NCI-H510A (cell line): ENCODE measurements at places on chromosomes 6 and 20.

- DNase-seq, result no peak
Observed at GRCh38 chr6:99344289-99344688, 5.2 kb downstream of the FAXC start.

- no peak for DNase-seq
Observed at GRCh38 chr6:150212778-150213177, 69.9 kb downstream of the PPP1R14C start.

- DNase-seq, result no peak
Observed at GRCh38 chr6:27897580-27898206, 14.5 kb downstream of the OR2B2 start.

DNA sequence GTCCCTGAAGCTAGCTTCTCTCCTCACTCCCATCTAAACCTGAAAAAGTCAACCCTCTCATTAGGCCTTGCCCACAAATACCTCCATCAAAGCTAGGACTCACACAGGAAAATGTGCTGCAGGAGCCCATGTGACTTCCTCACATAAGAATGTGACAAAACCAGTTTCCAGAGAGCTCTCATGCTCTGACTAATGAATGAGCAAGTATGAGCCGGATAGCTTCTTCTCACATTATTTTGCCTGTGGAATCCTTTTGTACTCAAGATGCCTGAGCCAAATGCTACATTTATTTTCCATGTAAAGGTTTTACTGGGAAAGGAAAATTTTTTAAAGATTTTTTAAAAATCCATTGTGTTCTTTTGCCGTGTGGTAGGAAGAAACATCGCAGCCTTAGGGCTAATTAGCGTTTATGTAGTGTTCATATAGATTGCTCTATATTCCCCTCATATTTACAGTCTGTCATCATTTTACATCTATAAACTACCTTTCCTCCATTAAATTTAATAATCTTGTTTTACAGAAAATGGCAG, 68.6 kb upstream of the CCN6 start:
- DNase-seq, result peak; percentile 23

DNA sequence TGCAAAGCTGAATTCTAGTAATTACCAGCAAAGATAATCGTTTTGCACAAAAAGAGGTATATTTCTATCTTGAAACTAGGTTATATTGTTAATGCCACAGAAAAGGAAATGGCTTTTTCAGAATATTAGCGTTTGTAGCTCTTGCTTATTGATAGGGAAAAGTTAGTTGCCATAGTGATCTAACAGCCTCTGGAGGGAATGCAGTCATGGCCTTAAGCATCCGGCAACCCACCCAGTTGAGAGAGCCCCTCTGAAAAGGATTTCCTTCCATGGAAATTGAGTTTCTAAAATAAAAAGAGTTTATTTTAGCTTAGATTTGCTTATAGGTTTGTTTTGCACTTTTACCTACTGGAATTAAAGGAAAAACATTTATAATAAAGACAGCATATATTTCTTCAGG, 224.5 kb downstream of the BCKDHB start:
- DNase-seq, result no peak

GRCh38 chr6:127816643-127817042, 84.2 kb downstream of the THEMIS start:
- no peak for DNase-seq

GRCh38 chr6:1590580-1590979, 19.1 kb upstream of the FOXC1 start:
- no peak for DNase-seq

DNA sequence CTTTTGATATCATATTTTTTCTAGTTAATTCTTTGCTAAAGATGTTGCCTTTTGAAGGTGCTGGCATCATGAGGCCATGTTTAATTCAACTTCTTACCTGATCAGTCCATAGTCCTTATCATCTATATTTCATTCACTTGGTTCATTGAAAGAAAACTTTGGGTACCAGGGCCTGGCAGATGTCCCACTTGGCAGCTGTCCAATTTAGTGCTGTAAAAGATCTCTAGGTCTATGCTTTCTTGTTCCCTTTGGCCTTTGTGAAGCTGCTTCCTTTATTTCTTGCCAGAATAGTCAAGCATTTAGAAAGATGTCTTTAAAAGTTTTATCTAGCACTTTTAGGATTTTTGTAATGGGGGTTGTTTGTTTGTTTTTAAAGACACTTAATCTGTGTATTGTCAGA, 61.7 kb upstream of the EYA4 start:
- DNase-seq, result no peak

- DNase-seq, result no peak
Observed at GRCh38 chr6:101069191-101069795, 188.2 kb upstream of the ASCC3 start.

GRCh38 chr20:15224199-15224598, 886.8 kb upstream of the FLRT3 start:
- DNase-seq, result no peak

GRCh38 chr6:400815-401214, 9.3 kb downstream of the IRF4 start:
- DNase-seq, result no peak

DNA sequence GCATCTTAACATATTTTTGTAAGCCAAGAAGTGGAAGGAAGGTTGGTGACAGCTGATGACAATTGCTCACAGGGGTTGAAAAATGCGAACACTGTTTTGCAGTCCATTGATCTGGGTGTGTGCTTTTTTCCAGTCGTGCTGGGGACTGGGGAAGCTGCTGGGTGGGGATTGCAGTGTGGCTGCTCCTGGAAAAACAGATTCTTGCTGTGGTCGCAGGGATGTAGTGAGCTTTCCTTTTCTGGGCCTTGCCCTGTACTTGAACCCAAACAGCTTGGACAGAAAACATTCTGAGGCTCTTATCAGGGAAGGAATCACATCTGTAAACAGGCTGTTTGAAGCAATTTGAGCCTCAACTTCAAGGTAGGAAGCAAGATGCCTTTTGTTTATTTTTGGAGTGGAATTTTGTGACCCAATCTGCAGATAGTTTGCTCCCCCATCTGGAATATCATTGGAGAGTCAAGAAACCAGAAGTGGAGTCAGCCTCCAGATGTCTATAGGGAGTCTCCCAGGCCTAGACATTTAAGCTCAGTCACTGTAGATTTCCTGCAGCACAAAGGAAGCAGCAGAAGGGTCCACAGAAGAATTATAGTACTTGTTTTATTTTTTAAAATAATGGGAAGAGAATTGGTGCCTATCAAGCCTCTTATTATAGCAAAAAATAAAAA, 279.2 kb upstream of the FERMT1 start:
- no peak for DNase-seq

GRCh38 chr6:39143238-39143930, 28.4 kb upstream of the SAYSD1 start:
- peak; percentile 25 for DNase-seq

DNA sequence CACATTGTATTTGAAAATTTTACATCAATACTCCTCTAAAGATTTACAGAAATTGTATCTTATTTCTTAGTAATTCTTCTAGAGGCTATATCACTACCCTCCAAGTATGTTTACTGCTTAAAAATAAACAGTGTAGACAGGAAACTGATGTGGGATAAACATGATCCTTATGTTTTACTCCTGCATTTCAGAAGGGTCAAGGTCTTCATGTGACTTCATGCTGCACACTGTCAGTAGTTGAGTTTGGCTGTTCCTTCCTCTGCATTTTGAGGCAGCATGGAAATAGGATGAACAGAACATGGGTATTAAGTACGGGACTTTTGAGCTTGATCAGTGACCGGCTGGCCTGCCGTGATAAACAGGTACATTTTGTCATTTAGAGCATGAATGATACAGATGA, 179.2 kb upstream of the FERMT1 start:
- no peak for DNase-seq

GRCh38 chr20:54497931-54498718, 22.7 kb downstream of the DOK5 start:
- DNase-seq, result no peak

DNA sequence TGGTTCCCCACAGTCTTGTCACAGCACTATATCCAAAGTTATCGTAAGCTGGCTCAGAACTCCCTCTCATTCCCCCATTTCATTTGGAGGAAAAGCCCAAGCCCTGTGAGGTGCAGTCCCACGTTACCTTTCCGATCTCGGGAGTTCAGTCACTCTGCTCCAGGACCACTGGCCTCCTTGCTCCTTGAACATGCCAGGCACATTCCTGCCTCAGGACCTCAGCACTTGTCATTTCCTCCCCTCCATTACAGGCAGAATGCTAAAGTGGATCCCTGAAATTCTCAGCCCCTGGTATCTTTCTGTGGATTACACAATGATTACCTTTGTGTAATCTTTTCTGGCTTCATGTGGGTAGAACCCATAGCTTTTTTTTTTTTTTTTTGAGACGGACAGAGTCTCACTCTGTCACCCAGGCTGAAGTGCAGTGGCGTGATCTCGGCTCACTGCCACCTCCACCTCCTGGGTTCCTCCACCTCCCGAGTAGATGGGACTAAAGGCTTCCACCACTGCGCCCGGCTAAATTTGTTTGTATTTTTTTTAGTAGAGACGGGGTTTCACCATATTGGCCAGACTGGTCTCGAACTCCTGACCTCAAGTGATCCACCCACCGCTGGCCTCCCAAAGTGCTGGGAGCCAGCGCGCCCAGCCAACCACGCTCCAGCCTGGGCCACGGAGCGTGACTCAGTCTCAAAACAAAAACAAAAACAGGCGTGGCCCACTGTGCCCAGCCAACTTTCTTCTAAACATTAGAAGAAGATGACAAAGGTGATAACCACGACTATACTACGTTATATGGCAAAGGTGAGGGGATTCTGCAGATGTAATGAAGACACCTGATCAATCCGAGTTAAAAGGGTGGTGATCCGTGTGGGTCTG, 4.0 kb upstream of the OXT start:
- no peak for DNase-seq

- DNase-seq, result no peak
Observed at GRCh38 chr20:51804754-51805153, 2.4 kb upstream of the SALL4 start.

- no peak for DNase-seq
Observed at GRCh38 chr6:145756170-145756662, 20.9 kb upstream of the EPM2A start.

DNA sequence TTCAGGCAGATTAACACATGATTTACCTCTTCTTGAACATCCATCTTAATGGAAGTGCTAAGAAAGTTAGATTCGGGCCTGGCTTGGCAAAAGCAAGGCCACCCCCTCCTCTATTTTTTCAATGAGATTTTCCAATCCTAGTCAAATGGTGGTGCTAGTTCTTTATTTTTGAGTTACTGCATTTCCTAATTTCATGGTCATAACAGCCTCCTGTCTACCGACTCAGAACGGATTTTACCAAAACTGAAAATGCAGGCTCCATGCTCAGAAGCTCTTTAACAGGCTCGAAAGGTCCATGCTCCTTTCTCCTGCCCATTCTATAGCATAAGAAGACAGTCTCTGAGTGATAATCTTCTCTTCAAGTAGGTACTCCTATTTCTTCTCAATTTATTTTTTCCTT, 117.2 kb upstream of the ESR1 start:
- DNase-seq, result no peak

GRCh38 chr6:45431317-45432065, 53.8 kb upstream of the SUPT3H start:
- no peak for DNase-seq

DNA sequence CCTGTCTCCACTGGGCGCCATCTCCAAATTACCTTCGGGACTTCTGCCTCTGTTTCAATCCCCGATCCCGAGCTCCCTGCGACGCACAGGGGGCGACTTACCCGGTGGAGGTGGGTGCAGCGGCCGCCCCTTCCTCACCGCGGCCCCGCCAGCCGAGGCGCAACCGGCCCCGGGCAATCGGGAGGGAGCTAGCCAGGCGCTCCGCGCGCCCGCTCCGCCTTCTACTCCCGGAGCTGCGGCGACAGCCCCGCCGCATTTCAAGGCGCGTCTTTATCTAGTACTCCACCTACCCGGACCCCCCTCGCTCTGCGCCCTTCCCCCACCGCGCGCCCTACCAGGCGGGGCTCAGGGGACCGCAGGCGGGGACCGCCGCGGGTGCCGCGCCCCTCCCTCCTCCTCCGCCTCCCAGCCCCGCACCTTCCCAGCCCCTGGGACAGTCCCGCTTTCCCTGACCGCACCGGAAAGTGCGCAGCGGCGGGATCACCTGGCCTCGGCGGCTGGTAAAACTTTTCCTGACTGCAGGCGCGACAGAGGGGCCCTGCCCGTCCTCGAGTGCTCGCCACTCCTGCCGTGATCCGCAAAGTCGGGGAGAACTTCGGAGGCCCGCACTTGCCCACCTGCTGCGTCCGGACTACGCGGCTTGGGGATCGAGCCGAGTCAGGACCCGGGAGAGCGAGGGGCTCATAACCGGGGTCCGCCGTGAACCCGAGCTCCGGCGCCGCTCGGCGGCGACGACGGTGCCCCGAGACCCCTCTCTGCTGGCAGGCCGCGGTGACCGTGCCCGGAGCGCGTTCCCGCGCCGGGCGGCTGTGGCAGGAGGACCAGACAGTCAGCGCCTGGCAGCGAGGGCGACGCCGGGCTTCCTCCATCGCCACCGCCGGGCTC, 8.0 kb upstream of the NKX2-2 start:
- no peak for DNase-seq

- no peak for DNase-seq
Observed at GRCh38 chr6:71602385-71603007, 283.9 kb upstream of the RIMS1 start.

DNA sequence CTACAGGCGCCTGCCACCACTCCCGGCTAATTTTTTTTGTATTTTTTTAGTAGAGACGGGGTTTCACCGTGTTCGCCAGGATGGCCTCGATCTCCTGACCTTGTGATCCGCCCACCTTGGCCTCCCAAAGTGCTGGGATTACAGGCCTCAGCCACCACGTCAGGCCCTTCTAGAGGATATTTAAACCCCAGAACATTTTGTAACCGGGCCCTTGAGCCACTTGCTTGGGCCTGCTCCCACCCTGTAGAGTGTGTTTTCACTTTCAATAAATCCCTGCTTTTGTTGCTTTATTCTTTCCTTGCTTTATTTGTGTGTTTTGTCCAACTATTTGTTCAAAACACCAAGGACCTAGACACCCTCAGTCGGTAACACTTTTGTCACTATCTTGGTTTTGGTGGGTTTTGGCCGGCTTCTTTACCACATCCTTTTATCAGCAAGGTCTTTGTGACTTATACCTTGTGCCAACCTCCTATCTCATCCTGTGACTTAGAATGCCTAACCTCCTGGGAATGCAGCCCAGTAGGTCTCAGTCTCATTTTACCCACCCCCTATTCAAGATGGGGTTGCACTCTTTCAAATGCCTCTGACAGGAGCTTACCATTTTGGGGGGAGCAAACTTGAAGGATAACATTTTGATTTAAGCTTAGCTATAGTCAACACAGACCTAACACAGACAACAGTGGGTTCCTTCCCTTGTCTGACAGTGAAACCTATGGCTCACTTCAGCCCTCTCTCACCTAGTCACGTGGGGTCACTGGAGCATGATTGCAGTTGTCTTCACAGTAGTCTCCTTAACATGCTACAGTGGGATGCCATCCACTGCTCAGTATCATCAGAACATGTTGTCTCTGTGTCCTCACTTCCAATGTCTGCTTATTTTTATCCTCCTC, 27.9 kb upstream of the KIF6 start:
- no peak for DNase-seq

- peak; percentile 96 for DNase-seq
Observed at GRCh38 chr6:33771146-33772081, 17.5 kb downstream of the LEMD2 start.

GRCh38 chr6:48475275-48475674, 364.3 kb upstream of the PTCHD4 start:
- no peak for DNase-seq
